Fibroblast of skin of left quadriceps (primary cell): ENCODE measurements at places on chromosomes 6 and 20.

GRCh38 chr20:36113566-36114250 is 40.8 kb upstream of the EPB41L1 start:
- DNase-seq = no peak

DNA sequence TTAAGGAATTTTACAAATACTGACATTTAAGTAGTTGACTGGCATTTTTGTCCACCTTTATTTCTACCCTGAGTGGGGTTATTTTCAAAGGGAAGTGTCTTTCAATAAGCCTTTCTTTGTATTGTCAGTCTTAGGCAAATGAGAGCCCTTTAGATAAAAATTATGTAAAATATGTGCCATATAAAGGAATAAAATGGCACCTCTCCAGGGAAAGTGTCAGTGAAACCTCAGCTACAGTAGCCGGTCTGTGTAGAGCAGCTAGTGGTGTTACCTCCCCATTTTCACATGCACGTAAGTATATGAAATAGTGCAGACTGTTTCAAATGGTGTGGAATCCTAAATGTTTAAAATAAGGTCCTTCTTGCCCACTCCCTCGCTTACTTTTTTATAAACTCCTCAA is 5.0 kb downstream of the FAM217B start:
- DNase-seq = no peak

DNA sequence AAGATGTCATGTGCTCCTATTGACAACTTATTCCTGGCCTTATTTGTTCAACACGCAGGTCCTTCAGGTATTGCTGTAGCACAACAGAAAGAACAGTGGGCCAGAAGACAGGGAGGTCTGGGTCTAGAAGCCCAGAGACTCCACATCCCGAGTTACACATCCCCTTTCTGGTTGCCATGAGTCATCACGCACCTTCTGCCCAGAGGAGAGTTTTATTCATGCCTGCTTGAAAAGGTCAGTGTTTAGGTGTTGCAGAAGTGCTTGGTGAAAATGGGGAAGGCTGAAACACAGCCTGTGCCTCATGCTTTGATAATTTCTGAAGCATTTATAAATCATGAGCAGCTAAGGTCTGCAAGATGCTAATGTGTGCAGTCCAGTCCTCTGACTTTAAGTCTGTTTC is 256.4 kb downstream of the GMPR start:
- DNase-seq = no peak

- no peak for DNase-seq
Measured at GRCh38 chr6:2695454-2696095, 55.1 kb downstream of the MYLK4 start.

- peak; percentile 34 for DNase-seq
Measured at GRCh38 chr20:62136283-62137091, 6.7 kb downstream of the PSMA7 start.

DNA sequence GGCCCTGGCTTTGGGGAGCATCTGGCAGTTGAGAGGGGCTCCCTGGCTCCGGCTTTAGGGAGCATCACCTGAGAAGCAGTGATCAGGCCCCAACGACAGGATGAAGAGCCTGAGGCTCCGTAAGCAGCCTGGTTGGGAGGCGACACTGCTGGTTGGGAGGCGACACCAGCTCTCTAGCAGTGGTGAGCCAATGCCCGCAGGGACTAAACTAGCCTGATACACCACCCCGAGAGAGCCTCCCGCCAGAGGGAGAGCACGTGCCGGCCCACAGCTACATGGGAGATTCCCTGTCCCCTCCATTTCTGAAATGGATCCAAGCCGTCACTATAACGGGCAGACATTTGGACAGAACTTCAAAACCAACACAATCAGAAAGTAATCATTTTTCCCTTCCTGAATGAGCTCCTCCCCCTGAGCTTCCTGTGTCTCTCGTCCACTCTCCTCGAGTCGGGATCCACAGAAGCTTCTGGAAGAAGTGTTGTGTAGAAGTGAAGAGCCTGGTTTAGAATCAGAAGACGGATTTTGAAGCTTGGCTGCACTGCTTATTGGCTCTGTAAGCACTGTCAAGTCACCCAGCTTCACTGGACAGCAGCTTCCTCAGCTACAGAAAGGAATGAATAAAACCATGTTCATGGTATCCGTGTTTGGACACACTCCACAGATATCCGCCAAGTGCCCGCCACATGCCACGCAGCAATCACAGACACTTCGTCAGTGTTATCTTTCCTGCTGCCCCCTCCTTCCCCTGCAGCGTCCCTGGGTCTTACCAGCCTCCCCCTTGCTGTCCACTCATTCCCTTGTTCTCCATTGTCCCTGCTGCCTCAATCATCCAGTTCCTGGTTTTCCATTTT is 199.6 kb downstream of the TTLL2 start:
- DNase-seq = no peak

DNA sequence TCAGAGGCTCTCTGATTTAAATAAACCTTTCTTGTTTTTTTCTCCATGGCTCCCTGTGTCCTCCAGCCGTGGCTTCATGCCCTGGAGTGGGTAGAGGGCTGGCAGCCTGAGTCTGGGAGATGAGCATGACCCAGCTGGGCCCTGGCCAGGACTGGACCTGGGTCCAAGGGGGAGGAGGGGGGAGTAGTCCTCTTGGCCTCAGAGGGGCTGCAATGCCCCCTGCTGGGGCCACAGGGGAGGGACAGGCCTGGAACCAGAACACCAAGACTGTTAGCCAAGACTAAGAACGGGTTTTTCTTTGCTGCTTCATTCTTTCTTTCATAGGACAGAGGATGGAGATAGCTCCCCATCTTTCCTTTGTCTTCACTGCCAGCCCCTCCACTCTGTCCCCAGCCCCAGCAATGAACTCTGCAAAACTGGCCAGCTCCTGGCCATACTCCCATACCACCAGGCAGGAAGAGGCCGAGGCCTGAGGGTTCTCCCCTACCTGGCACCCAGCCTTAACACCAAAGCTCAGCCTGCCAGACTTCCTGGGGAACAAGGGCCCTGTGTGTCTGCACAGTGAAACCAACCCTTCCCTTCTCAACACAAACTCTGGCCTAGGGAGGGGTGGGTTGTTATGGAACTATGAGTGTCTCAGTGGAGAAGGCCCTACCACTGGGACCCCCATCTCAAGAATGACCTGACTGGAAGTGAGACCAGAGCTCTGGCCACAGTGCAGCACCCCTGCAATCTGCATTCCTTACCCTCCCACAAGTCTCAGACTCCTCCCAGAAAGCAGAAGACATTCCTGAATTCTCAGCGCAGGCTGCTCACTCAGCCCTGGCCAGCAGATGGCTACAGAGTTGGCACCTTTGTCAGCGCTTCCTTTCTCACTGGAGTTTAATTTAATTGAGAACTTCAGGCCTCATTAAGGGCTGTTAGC is 11.0 kb downstream of the SLC29A1 start:
- no peak for DNase-seq

DNA sequence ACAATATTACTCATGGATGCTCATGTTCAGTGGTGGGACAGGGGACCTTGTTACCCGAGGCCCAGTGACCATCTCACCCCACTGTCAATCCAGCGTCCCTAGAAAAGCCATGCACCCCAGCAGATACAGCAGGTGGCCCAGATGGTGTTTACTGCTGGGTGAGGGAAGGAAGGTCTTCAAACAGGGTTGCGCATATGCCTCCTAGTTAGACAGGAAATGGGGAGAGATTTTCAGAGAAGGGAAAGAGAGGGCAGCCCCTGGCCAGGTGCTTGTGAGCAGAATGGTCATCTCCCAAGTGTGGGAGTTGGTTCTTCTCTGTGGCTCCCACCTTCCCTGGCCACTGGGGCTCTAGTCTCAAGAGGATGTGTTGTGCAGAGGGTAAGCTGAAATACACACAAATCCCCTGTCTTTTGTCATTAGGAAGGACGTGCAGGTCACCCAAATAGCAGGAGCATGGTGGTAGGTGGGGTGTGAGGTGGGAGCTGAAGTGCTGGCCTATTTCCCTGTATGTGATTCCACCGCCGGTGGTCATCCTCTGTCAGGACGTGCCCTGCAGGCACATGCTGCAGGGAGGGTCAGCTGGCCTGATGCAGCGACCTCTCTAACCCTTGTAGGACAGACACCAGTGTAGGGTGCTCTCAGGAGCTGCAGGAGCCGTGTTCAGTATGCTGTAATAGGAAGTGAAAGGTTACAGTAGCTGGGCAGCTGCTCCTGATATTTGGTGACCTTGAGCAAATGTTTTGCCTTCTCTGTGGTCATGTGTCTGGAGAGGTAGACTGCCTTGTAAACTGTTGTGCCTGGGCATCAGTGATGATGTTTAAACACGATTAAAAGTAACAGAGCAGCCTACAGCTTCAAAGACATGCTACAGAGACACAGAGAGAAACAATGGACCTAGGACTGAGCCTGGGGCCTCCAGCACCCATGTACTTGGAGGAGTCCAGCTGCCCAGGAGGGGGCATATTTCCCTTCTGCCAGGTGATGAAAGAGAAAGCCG is 3.2 kb upstream of the CST3 start:
- DNase-seq = no peak

DNA sequence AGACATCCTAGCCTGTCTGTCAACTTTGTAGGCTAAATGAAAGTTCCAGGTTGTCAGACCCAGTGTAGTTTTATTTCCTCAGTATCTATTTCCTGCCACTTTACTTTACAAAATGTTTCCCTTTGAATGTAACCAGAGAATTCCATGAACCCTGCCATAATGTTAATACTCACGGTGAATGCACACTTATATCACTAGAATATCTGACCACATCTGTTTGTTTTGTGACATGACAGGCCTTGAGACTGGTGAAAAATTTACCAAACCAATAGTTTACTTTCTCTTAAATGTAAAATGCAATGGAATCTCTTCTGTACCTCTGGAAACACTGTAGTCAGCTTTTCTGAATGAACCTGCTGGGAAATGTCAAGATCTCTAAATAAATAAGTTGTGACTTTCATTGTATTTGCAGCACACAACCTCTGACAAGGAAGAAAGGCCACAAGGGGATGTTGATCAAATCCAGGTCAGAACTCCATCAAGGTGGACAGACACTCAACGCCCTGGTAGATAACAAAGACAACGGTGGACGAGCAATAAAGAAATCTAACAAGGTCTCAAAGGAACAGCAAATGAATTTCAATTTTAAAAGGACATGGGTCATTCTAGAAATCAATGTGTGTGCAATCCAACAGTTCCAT is 59.2 kb downstream of the BACH2 start:
- no peak for DNase-seq

DNA sequence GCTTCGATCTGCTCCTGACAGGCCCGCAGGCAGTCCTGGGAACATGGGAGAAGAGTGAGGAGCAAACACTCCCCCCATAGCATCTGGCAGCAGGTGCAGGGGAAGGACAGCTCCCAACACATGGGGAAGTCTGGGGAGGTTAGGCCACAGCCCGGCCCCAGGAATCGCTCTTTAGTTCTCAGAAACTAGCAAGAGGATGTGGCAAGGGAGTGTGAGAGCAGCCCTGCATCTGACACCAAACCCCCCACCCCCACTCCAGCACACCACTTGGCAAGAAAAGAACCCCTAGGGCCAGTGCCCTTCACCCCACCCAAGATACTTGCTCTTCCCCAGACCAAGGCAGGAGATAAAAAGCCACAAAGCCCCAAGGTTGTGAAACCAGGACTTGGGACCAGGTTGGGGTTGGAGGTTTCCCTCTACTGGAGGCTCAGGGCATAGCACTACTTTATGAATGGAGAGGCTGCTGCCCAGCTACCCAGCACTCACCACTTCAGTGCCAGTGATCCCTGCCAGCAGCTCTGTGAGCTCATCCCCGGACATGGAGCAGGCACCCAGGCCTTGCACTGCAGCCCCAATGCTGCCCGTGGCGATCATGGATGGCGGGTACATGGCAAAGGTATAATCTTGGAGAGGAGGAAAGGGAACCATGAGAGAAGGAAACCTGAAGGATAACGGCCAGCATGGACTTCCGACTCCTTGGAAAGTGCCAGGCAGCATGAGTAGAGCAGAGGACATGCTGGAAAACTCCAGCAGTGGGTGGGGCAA is 5.4 kb downstream of the CCND3 start:
- peak; percentile 61 for DNase-seq

- DNase-seq = no peak
Measured at GRCh38 chr20:56934888-56935287, 305.8 kb downstream of the TFAP2C start.

GRCh38 chr6:131660195-131660594 is 23.1 kb downstream of the ENPP3 start:
- DNase-seq = no peak

DNA sequence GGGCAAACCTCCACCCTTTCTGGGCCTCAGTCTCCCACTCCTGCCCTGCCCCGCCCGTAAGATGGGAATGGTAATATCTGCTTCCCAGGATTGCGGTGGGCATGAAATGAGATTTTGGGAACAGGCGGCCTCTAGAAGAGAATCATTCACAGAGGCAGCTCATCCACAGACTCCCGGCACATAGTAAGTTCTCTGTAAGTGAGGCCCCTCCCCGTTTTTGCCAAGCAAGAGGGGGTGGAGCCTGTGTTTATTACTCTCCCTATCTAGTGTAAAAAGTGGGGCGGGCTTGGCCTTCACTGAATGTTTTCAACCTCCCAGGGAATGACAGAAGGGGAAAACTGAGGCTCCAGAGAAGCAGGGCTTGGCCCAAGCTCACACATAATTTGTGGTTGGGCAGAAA is 20.0 kb downstream of the SUN5 start:
- DNase-seq = no peak

- DNase-seq = no peak
Measured at GRCh38 chr6:11810854-11811643, 32.4 kb upstream of the ADTRP start.

- no peak for DNase-seq
Measured at GRCh38 chr20:24533449-24533848, 64.0 kb downstream of the SYNDIG1 start.

DNA sequence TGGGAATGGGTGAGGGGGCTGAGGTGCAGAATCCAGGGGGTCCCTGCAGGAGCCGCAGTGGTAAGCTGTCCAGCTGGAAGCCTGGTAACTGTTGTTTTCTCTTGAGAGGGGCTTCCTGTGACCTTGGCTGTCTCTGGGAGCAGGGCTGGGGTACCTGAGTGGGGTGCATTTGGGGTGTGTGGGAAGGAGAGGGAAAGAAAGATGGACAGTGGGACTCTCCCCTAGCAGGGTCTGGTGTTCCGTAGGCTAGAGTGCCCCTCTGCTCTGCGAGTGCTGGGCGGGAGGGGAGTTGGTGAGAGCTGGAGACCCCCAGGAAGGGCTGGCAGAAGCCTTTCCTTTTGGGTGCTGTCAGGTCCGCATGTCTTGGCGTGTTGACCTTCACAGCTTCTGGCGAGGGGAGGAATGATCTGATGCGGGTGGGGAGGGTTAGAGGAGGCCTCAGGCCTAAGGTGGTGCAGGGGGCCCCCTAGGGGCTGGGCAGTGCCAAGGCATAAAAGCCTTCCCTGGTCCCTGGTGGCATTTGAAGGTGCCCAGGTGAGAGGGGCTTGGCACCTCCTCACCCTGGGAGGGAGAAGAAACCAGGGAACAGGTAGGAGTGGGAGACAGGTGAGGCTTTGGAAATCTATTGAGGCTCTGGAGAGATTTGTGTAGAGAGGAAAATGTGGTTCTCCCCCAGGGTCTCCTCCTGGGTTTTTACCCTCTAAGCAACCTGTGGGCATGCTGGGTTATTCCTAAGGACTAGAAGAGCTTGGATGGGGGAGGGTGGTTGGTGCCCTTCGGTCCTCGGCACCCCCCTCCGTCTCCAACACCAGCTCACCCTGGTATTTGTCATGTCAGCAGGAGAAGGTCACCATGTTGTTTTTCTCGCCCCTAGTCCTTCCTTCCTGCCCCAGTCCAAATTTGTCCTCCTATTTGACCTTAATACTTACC is 3.3 kb downstream of the VEGFA start:
- DNase-seq = no peak

GRCh38 chr6:75157336-75157735 is 48.5 kb downstream of the COL12A1 start:
- no peak for DNase-seq
